Activated naive CD4-positive, alpha-beta T cell (primary cell): ENCODE measurements at places on chromosomes 1 and 21.

GRCh38 chr1:98179151-98179773 is 258.4 kb upstream of the DPYD start:
- DNase-seq, result no peak

DNA sequence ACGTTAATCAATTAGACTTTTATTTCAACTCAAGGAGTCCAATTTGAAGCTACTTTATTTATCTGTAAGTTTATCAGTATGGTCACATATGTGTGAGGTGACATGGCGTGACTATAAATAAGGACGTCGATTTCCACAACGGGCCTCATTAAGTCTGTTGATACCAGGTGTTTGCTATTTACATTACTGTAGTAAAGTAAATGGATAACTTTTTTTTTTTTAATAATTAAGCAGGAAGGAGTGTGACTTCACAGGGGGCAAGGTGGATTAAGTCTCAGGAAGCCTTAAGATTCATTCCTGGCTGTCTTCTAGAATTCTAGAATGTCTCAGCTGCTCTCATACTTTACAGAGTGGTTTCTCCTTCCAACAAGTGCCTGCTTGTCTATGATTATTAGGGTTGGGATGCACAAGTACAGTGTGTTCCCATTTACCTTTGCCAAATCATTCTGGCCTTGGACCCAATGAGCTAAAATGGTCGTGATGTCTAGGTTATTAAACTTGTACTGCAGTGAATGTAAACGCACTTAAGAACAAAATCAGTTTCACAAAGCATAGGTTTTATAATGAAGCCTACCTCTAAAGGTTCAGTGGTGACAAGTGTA is 15.5 kb downstream of the MAP3K7CL start:
- no peak for DNase-seq

DNA sequence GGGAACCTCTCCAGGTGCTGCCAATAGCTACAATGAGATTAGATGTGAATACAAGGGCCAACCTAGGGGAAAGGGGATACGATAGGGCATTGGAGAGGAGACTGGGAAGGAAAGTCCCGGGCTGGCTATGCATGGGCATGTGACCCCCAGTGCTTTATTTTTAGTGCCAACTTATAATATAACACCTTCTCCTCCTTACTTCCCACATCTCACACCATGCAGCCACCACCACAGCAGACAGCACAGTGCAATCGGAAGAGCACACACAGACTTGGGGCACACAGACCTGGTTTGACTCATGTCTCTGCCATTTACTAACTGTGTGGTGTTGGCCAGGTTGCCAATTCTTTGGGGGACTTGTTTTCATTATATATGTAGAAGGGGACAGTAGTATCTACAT is 85.4 kb downstream of the TOMM20 start:
- DNase-seq, result no peak

- DNase-seq, result no peak
These were observed 61.1 kb downstream of the LGR6 start for GRCh38 chr1:202254454-202255252.

DNA sequence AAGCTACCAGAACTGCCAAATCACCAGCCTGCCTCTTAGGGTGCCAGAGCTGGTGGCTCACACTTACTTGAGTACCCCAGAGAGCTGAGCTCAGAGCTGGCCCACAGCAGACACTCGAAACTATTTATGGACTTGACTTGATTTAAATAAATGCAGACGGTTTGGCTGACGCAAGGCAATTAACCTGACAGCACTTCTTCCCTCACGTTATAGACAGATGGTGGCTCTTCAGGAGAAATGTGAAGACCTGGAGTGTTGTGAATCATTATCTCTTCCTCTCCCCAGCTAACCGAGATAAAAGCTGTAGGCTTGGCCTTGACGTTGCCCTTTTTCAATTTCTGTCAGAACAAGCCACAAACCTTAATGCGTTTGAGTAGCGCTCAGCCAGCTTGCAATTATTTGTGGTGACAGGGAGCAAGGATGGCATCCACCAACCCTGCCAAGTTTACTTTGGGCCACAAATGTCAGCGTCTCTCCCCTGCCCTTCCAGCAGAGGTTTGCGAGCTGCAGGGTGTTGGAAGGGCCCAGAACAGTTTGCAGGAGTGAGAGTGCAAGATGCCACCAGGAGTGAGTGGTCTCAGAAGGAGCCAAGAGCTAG is 34.0 kb upstream of the BCAR3 start:
- DNase-seq, result no peak

- DNase-seq, result peak; percentile 82
These were observed 9.4 kb downstream of the ETV3L start for GRCh38 chr1:157090196-157090647.

DNA sequence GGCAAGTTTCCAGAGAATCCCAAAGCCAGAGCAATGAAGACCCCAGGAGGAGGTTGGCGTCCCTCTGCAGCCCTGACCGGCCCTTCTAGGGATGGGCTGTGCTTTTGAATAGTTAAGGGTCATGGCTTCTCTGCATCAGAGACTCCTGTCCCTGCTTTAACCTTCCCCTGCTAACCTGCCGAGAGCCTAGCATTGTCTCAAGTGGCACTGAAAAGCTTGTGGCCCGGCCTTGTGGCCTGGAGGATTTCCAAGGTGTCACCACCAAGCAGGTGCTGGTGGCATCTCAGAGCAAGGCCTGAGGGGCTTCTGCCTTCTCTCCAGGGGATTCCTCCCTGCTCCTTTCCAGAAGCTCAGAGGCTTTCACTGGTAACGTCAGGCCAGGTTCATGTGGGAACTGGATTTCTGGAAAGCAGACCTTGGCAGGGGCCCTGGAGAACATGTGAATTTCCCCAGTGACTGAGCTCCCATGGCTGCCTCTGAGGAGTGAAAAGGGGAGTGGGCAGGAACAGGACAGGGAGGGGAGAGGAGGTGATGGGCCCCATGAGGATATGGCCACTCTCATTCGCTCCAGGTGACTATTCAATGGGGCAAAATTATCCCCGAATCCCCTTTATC is 409.9 kb downstream of the PTPRU start:
- no peak for DNase-seq

DNA sequence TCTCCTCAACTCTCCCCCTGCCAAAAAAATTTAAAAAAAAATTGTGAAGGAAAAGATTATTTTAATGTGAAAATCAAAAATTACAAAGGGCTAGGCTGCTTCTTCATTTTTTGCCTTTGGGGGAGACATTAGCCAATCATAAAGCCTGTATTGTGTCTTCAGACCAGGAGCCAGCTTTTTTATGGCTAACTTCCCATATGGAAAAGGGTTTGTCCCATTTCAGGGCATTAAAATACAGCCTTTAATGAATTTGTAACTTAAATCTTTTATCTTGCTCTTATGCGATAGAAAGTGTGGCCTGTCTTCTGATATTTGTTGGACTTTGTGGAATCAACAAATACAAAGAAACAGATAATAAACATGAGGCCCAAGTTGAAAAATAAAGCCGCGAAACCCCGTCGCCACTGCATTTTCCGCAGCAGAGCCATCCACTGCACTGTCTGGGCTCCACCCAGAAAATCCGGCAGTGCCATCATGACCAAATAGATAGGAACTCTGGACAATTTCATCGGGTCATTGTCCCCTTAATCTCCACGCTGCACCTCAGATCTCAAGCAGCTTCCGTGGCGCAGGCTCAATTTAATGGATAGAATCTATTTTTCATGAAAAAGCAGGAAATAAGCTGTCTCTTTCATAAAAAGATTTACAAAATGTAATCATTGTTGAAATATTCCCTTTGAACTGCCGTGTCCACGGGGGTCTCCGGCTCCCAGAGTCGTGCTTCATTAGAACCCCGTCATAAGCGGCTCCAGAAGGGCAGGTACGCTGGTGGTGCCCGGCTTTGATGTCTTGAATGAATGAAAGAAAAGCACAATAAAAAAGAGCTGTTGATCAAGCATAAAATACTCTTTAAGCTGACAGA is 277.6 kb downstream of the TM2D1 start:
- no peak for DNase-seq

DNA sequence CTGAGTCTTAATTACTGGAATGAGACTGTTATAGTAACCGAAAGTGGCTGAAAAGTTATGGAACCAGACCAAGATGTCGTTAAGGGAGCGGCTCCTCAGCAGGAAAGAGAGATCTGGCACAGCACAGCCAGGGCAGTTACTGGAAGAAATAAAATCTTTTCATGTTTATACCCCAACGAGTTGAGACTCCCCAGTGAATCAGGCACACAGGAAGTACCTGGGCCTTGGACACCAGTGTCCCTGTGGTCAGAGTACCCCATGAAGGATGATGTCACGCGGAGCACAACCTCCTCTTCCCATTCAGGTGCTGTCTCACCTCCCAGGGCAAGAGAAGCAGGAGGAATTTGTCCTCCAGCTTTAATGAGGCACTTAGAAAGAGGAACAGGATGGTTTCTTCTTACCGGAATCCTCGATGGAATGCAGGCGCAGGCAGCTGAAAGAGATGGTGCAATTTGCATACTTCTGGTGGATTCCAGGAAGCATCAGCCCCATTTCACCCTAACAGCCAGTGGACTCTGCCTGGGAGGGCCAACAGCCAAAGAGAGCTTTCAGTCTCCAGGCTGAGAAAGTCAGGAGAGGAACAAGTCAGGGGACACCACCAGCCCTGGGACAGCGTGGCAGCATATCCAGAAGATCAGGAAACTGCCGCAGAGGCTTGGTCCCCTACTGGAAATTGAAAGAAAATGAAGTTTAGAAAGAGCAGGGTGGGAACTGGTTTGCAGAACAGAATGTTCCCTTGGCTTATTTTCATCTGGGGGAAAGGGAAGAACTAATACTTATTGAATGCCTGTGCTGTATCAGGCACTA is 35.9 kb upstream of the CTTNBP2NL start:
- DNase-seq, result no peak

DNA sequence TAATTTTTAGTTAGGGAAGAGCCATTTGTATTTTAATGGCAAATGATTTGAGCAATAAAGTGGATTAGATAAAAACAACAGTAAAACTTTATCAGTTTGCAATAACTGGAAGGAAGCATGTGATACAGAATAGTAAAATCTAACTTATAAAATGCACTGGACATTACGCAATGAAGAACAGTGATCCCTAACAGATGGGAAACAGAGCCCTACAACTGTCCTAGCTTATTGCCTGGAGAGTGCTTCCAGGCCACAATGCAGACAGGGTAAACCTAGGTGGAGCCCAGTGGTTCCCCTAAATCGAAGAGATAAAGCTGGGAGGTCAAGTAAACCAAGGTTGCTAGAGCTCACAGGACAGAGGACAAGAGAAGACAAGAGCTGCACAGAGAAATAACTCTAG is 7.0 kb downstream of the OMA1 start:
- DNase-seq, result no peak

GRCh38 chr1:20147846-20148570 is 8.9 kb downstream of the PLA2G2F start:
- DNase-seq, result no peak

DNA sequence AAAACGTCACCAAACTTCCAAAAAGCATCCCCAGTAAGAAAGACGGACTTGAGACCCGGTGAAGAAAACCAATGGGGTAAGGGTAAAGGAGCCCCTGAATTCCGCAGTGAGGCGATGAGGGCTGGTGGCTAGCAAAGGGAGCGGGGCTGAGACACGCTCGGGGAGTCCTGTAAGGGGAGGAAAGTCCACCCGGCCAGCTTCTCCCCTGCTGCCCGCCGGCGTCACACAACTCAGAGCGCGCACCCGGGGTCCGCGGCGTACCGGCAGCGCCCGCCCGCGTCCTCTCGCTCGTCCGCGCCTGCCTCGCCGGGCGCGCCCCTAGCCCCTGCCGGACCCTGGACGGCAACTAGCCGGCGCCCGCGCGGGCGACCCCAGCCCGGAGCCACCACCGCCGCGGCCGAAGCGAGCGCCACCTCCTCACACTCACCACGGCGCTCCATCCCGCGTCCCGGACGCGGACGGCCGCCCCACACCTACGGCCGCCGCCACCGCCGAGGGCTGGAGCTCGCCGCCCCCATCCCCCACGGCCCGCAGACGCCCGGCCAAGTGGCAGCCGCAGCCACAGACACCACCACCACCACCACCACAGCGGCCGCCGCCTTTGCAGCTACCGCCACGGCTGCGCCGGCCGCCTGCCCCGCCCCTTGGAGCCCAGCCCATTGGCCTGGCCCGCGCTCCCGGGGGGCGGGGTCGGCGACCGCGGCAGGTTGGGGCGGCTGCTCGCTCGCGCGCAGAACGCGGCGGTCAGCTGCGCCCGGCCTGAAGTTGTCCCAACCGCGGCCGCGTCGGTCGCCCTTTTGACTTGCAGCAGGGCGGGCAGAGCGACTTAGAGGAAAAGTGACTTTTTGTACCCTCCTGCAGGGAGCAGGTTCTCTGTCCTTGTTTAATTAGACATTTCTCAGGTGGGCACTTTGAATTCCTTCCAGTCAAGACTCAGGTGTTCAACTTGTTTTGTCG is 10.0 kb upstream of the ARHGAP29 start:
- no peak for DNase-seq

DNA sequence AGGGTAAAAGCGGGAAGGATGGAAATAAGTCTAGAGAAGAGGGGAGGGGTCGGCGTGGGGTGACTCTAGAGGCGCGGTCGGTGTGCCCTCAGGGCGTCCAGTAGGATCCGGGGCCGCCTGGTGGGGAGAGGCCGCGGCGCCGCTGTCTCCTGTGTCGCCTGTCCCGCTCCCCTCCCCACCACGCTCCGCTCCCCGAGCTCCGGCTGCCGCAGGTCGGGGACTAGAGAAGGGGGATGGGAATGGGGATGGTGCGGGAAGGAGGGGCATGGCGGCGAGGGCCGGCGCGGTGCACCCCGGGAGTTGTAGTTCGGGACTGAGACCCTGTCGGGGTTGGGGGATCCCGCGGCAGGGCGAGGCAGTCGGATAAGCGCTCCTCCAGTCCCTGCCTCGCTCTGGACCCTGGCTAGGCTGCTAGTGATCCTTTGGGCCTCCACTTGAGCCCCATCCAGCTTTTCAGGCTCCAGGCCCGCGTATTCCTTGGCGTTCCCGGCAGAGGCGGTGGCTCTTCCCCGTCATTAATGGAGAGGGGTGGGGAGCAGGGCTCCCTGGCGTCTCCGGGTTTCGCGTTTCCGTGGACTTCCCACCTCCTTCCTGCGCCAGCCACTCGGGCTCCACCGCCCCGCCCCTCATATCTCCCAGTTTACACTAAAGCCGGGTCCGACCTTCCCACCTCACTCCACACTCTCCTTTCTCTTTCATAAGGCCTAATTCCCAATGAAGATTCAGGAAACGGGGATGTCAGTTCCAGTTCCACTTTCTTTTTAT is at the start of gene ENTREP3:
ENTREP3 (minus strand) TSS at position 241 of the 765 bp plus-strand sequence. CDS start 606 bp downstream, outside the sequence.
- DNase-seq, result peak; percentile 62

DNA sequence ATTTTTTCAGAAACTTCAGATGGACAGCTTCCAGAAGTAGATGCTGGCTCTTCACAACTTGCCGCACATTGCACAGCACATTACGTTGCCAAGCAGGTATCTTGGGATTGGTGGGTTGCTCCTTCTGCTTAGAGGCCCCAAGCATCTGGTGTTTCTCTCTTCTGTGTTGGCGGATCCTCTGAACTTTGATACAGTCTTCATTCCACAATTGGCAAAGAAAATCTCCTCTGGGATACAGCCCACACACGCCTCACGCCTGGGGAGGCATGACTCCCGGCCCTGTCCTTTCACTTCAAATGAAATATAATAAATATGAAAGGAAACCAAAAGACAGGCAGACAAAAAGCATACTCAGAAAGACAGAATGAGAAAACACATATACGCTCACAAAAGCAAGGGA is 72.3 kb upstream of the PPP2R5A start:
- no peak for DNase-seq
